ENCODE measurements at places on chromosomes 13 and 19.

GRCh38 chr13:45141369-45141768 lies 21.1 kb downstream of the GTF2F2 start:
- peak; percentile 15 for DNase-seq

DNA sequence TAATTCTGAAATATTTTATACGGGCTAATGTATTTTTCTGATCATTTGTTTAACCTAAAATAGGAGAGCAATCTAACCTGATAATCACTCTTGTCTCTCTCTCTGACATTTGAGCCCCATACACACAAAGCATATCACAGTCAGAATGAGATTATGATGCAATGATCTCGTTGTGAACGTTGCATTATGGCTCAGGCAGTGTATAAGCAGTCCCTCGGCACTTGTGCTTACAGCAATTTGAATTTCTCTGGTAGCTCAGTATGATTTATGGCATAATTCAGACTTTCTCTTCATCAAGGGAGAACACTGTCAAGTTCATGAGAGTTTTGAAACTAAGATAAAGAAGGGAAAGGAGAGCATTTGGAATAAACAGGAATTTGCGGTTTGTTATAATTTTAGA lies 256.1 kb downstream of the DACH1 start:
- DNase-seq = no peak

DNA sequence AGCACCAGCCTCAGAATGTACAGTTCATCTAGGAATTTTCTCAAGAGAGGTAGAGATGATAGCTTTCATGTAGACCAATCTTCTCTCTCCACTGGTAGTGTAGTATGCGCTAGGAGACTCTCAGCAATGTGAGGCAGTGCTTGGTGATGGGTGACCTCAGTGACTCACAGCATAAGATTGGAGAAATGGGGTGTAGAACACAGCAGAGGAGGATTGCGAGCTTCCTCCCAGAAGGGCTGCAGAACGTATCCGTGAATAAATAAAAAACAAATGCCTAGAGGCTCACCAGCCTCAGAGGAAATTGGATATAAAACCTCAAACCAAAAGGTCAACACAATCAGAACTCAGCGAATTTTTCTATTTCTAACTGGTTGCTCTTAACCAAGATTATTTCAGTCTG lies 182.9 kb upstream of the RXFP2 start:
- peak; percentile 72 for DNase-seq

- no peak for DNase-seq
These were observed 1.2 kb downstream of the ITPKC start for GRCh38 chr19:40717880-40718773.

- DNase-seq = no peak
These were observed 53.9 kb downstream of the MCF2L start for GRCh38 chr13:113022745-113023574.

DNA sequence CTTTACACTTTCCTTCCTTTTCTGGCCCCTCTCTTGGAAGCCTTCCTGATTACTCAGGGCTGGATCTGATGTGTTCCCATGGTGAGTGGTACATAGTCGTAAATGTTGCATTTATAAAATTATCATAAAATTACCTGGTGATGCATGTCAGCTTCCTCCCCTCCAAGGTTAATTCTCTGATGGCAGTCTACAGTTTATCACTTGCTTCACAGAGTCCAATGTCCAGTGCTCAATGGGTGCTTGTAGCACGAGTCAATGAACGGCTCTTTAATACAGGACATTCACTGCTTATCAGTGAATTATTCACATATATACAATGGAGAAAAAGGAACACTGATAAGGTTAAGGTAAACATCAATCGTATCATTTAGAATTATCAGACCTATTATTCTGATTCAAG lies 27.0 kb upstream of the OXGR1 start:
- no peak for DNase-seq

DNA sequence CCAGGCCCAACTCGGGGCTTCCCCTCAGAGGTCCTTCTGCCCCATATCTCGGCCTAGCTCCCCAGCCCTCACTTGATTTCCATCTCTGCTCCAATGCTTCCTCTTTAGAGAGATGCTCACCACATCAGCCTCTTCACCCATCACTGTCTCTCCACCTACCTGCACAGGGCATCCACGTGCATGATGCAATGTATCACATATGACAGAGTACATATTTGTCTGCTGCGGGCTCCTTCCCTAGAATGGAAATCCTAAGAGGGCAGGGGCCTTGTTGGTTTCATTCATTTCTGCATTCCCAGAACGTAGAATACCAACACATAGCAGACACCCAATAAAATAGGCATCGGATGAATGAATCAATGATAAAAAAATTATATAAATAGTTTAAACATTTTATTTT lies 130.3 kb downstream of the USP12 start:
- DNase-seq = no peak

DNA sequence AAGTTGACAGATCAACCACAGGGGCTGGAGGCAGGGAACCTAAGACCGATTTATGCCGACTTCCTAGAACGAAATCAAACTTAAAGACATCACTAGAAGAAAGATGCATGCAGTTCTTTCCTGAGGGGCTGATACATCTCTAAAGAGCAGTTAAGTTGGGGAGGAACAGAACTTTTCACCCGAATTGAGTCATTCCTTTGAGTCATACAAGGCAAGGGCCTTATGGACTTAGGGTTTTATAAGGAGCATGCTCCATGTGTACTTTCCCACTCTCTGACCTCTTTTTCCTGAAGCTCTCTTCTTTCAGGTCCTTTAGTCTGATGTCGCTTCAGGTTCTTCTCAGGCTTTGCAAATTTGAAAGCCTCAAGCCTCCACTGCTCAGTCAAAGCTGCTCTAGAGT lies 7.9 kb upstream of the FBXL3 start:
- peak; percentile 37 for DNase-seq

GRCh38 chr13:30520571-30520970 lies 54.8 kb upstream of the HMGB1 start:
- peak; percentile 37 for DNase-seq

GRCh38 chr19:5960005-5961001 lies 17.6 kb downstream of the RANBP3 start:
- no peak for DNase-seq

GRCh38 chr19:31260171-31260933 lies 88.9 kb downstream of the TSHZ3 start:
- DNase-seq = no peak

DNA sequence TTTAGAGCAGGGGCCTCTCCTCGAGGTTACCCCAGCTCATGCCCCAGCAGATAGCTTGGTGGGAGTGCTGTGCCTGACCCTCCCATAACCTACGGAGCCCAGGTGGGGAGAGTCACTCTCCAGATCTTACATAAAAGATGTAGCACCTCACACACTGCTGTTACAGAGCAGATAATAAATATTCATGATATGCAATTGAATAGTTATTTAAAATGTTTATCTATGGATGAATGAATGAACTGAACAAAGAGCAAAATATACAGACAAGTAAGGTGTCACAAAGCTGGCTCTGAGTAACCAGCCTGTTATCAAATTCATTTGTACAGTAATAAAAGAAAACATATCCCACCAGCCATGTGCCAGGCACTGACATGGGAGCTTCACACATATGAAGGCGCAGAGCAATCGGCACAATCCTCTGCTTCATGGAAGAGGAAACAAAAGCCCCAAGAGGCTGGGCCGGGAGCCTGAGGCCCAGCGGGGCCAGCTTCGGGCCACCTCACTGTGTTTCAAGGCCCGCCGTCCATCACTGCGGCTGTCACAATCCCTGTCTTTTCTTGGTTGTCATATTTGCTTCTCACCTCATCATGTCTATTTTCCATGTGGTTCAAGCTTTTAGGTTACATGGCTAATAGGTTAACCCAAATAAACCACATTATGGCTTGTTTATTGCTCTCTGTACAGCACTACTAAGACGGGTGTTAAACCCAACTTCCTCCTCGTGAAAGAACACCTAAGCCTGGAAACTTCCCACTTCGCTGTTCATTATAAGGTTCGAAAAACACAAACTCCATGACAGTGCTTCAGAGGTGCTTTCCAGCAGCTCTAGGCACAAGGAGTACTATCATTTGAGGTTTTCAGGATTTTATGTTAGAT lies 78.4 kb downstream of the IRS2 start:
- no peak for DNase-seq

DNA sequence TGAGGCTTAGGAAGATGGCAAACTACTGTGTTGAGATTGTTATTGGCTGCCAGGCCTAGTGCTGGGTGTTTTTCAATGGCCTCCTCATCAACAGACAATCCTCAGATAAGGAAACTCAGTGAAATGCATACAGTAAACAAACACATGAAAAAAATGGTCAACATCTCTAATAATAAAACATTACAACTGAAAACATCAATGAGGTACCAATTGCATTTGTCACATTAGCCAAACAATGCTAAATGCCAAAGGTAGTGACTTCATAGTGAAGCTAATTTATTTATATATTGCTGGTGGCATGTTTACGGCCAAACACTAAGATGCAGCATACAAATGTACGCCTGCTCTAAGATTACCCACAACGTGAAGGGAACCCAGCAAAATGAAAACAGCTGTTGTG lies 224.0 kb upstream of the UBL3 start:
- no peak for DNase-seq

GRCh38 chr13:37442996-37443395 lies 155.6 kb downstream of the POSTN start:
- DNase-seq = no peak

DNA sequence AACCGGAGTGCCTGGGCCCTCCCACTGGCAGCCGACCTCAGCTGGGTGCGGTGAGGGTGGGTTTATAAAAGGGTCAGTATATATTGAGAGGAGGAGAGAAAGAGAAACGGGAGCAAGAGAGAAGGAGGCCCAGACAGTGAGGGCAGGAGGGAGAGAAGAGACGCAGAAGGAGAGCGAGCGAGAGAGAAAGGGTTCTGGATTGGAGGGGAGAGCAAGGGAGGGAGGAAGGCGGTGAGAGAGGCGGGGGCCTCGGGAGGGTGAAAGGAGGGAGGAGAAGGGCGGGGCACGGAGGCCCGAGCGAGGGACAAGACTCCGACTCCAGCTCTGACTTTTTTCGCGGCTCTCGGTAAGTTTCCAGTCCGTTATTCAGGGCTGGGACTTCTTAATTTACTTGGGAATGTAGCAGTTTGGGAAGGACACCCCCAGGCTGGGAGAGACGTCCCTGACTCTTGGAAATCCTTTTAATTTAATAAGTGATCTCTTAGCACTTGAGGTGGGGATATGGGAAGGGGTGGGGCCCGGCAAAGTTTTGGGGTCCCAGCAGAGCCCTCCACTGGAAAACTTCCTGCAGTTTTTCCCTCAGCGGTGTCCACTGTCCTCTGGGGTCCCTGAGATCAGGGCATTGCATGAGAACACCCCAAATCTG lies at the start of gene EMP3:
TSS of gene EMP3 (plus strand) at position 288 of the 646 bp plus-strand sequence. CDS start 1,293 bp downstream, outside the sequence.
- peak; percentile 94 for DNase-seq

DNA sequence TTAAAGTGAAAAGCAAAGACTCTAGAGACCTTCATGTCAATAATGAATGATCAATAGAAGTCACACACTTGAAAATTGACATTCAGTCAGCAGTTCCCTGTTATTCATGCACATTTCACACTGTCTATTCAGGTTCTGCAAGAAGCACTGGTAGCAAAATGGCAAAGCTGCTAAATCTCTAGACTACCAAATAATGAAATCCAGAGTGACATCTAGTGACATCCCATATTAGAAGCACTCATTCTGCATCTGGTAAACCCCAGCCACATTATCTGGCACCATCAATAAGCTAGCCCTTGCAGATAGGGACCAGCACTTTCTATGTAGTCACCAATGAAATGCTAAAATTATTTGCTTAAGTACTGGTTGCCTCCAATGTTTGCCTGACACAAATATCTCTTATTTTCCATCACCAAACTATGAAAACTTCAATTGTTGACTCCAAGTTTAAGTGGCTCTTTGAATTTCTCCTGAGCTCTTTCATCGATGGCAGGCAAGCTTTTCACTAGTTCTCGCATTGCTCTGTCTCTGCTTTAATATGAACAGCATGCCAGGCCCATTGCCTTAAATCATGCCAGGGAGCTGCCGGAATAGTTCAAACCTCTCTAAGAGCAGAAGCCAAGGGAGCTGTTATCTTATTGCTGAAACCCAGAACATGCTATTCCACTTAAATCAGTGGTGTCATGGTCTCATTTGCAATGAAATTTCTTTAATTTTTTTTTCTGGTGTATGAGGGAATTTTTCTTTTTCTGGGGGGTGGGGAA lies 409.9 kb downstream of the MZT1 start:
- peak; percentile 1 for DNase-seq

DNA sequence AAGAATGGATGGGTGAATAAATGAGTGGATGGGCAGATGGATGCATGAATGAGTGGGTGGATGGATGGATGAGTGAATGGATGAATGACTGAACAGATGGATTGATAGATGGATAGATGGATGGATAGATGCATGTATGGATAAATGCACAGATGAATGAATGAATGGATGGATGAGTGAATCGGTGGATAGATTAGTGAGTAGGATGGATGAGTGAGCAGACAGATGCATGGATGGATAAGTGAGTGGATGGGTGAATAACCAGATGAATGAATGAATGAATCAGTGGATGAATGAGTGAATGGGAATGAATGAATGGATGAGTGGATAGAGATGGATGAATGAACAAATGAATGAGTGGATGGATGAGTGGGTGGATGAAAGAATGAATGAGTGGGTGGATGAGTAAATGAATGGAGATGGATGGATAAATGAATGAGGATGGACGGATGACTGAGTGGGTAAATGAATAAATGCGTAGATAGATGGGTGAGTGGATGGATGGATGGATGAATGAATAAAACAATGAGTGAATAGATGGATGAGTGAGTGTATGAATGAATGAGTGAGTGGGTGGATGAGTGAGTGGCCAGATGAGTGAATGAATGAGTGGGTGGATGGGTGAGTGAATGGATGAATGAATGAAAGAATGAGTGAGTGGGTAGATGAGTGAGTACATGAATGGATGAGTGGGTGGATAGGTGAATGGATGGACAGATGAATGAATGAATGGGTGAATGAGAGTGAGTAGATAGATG lies 13.0 kb downstream of the GAS6 start:
- no peak for DNase-seq

GRCh38 chr19:6271721-6272410 lies 7.9 kb downstream of the MLLT1 start:
- DNase-seq = peak; percentile 68

- DNase-seq = no peak
These were observed 8.8 kb downstream of the PTPRS start for GRCh38 chr19:5331790-5332189.

DNA sequence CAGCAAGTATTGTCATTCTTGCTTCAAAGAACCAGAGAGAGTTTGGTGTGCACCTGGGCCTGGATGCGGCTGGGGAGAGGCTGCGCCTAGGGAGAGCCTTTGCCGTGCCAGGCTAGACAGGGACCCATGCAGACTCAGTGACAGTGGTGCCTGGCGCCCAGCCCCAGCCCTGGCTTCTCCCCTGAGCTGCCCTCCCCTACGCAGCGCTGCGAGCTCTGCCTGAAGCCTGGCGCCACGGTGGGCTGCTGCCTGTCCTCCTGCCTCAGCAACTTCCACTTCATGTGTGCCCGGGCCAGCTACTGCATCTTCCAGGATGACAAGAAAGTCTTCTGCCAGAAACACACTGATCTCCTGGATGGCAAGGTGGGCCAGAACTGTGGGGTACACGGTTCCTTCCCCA lies 12.0 kb downstream of the KMT2B start:
- no peak for DNase-seq

DNA sequence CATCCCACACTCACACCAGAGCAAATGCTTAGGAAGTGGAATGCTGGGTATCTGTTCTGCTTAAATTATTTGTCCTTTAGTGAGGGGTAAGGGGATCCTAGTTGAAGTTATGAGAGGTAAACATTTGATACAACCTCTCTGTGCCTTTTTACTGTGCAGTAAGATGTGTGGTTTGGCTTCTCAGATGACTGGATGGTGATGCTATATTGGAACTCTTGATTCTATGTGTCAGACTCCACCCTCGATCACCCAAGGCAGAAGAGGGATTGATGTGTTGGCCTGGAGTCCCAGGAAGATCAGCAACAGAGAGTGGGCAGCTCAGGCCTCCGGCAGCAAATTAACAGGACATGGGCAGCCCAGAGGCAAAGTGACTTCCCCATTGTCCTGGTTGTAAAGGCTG lies 66.7 kb downstream of the SIPA1L3 start:
- DNase-seq = no peak

All from fibroblast of skin of scalp (primary cell).